ENCODE measurements at places on chromosomes 7 and 10.

- DNase-seq: no peak
These were observed at the start of gene FGFBP3 for GRCh38 chr10:91909117-91909677. Gene FGFBP3, minus strand, starts transcription at chr10:91909486. Its CDS starts 517 bp downstream, at chr10:91908969.

- DNase-seq: no peak
These were observed 20.9 kb downstream of the RAMP3 start for GRCh38 chr7:45178241-45179225.

DNA sequence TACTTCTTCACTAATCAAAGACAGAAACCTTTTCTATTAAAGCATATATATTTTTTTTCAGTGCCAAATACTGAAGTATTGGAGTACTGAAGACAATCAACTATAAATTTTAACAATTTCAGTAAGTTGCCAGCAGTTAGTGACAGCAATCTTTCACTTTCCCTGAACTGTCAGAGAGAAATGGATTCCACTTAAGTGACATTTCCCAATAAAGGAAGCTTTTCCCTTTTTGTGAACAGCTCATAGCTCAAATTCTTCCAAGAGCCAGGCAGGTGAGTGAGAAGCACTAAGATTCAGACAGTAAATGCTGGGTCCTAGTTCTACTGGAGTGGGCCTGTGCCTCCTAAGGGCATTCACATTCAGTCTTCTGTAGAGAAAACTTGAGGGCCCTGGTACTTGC lies 142.0 kb downstream of the SRPK2 start:
- DNase-seq: no peak

GRCh38 chr7:18119985-18120384 lies 92.3 kb upstream of the PRPS1L1 start:
- DNase-seq: no peak

- DNase-seq: no peak
These were observed 48.5 kb downstream of the TMEM130 start for GRCh38 chr7:98821348-98821747.

- DNase-seq: no peak
These were observed 11.7 kb downstream of the DCLRE1A start for GRCh38 chr10:113842171-113842570.

GRCh38 chr10:30368065-30368718 lies 19.1 kb upstream of the MTPAP start:
- DNase-seq: no peak

- DNase-seq: no peak
These were observed 429.7 kb downstream of the EXOC4 start for GRCh38 chr7:133682364-133683181.
